ENCODE measurements at places on chromosomes 2 and 18. TPM values are rescaled to one million over a fixed set of nuclear protein-coding genes. Genes with fewer than 3 reads are reported as not detected.

Gene CNOT11
- 80.7 TPM for total RNA-seq

Gene GPR155
- 38.1 TPM for total RNA-seq

Gene RASGRP3
- total RNA-seq, result 13.7 TPM

Gene IL18RAP
- 3.8 TPM for total RNA-seq

Gene SCN3A
- not detected for total RNA-seq

Gene DNAJC27
- total RNA-seq, result 7.7 TPM

Gene MOGAT1
- not detected for total RNA-seq

Gene TCF23
- total RNA-seq, result not detected

Gene SERPINB7
- total RNA-seq, result not detected

Gene ATP6V1B1
- total RNA-seq, result not detected

Gene SH3RF3
- total RNA-seq, result 0.17 TPM

Gene GAL3ST2
- total RNA-seq, result not detected

Gene TMSB10
- 5,491 TPM for total RNA-seq

Gene SPC25
- total RNA-seq, result 51.6 TPM

Gene KCNIP3
- not detected for total RNA-seq

Gene FAP
- not detected for total RNA-seq

Gene GPATCH11
- 9.8 TPM for total RNA-seq

Gene SCYGR4
- not detected for total RNA-seq

Gene DHX57
- total RNA-seq, result 10.7 TPM

Gene SP5
- not detected for total RNA-seq

Gene UGT1A9
- not detected for total RNA-seq

Gene MYL1
- not detected for total RNA-seq

Gene LYG1
- total RNA-seq, result 1.6 TPM

Gene RGPD5
- 12.1 TPM for total RNA-seq

Gene KIF5C
- total RNA-seq, result 6.0 TPM

Gene EVA1A
- not detected for total RNA-seq

Gene DSG4
- not detected for total RNA-seq

Gene NYAP2
- total RNA-seq, result not detected

Gene ALK
- total RNA-seq, result not detected

Gene IL1B
- total RNA-seq, result not detected

Gene CLEC4F
- total RNA-seq, result not detected

Gene KIF3C
- total RNA-seq, result 7.5 TPM

Gene MC2R
- total RNA-seq, result not detected

Gene PLB1
- 1.1 TPM for total RNA-seq

Gene PROKR1
- not detected for total RNA-seq

Gene SKOR2
- not detected for total RNA-seq

Gene C2orf80
- not detected for total RNA-seq

Gene TWSG1
- total RNA-seq, result 6.5 TPM
